GM06990 (cell line): ENCODE measurements at places on chromosomes 3 and 15.
A peak's percentile ranks its signal among the peaks of the same experiment; 100 is the strongest.

DNA sequence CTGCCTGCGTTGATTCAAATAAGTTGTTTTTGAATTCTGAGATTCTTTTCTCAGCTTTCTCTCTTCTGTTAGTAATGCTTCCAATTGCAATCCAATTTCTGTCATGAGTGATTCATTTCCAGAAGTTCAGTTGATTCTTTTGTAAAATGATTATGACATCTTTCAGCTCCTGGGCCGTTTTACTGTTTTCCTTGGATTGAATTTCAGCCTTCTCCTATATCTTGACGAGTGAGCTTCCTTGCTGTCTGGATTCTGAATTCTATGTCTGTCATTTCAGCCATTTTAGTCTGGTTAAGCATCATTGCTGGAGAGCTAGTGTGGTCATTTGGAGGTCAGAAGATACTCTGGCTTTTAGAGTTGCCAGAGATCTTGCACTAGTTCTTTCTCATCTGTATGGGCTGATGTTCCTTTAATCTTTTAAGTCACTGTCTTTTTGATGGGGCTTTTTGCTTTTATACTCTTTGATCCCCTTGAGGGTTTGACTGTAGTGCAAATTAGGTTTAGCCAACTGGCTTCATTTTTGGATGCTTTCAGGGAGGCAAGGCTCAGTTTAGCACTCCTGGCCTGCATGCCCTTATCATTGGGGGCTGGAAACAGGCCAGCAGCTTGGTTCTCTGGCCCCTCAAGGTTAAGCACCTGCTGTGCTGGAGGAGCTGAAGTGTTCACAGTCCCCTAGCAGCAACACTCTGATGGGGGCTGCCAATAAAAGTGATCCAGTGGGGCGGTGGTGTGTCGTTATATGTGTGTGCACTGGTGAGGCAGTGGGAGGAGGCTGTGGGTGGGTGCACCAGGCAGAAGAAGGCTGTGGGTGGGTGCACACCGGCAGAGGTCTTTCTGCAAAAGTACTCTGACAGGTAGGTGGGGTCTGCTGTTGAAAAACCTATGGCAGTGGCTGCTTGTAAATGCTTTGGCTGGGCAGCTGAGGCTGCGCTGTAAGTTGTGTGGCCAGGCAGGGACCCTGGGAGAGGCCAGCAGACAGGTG lies 51.2 kb downstream of the MCTP2 start:
- no peak for DNase-seq

- DNase-seq: no peak
Observed at GRCh38 chr3:165640970-165641369, 196.3 kb downstream of the BCHE start.

DNA sequence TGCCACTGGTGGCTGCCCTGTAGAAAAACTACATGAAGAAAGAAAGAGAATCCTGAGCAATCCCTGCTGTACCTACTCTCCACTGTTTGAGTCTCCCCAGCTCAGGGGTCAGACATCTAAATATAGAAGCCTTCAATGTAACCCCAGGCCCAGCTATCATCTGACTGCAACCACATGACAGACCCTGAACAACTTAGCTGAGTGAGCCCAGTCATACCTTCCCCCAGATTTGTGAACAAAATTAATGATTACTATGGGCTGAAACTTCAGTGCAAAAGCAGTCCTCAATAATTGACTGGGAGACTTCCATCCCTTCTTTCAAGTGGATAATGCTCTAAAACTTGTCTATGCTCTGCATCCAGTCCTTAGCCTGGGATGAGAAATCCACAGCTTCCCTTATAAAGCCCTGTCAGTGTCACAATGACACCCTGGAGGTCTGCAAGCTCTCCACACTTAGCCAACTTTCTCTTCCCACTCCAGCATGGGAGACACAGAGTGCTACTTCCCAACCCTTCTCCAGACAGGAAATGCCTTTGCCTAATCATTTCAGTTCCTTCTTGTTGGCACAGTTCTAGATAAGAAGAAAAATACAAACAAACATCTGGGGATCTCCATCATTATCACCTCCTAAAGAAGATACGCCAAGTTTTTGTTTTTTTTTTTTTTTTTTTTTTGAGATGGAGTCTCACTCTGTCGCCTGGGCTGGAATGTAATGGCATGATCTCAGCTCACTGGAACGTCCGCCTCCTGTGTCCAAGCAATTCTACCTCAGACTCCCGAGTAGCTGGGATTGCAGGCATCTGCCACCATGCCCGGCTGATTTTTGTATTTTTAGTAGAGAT lies 198.5 kb upstream of the GADL1 start:
- DNase-seq: no peak

- DNase-seq: no peak
Observed at GRCh38 chr3:15989419-15989818, 185.1 kb upstream of the GALNT15 start.

DNA sequence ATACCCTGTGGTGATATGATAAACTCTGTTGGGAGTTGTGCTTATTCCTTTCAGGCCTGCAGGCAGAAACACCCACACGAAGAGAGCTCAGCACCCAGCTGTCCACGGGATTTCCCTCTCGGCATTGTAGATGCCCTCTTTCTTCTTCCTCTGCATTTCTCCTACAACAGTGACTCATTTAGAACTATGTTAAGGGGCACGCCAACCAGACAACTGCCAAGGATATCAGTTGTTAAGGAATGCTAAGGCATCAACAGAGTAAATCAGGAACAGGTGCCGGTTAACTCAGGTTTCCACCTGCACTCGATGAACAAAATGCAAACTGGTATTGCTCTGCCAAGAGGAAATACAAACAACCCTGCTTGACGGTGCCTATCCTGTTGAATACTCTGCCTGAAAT lies 270.0 kb upstream of the PEX5L start:
- no peak for DNase-seq

DNA sequence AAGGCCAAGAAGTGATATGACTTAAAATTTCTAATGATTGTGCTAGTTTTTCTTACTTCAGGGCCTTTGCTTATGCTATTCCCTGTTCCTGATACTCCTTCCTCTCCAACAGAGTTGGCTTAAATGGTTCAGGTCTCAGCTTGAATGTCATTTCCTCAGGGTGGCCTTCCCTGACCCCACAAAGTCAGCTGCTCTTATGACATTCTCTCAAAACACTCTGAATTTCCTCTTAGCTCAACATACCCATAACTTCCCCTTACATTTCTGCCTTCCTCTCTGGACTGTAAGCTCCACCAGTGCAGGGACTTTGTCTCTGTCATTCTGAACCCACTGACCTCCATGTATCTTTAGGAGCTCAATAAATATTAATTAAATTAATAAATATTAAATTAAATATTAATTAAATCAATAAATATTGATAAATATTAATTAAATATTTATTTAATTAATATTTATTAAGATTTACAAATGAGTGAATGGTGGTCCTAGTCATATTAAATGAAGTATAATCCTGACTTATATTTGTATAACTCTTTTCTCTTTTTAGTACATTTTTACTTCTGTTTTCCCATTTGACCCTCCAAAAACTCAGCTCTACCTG lies 17.9 kb upstream of the TMCC1 start:
- no peak for DNase-seq

DNA sequence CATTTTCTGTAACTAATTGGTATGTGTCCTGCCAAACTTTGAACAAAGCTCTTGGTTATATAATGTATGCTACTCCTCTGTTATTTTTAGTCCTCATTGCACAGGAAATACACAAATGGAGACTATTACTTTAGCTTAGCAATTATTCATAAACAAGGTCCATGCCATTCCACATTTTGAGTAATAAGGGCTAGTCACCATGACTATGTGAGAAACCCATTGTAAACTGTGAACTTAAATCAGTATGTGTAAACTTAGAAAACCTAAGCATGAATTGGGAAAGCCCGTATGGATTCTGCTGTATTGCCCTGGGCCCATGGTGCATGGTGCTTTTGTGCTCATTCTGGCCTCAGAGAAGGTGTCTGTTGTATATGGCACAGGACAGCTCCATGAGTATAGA lies 100.3 kb downstream of the HCN4 start:
- no peak for DNase-seq

- DNase-seq: no peak
Observed at GRCh38 chr3:33131331-33132018, 17.7 kb downstream of the CRTAP start.

DNA sequence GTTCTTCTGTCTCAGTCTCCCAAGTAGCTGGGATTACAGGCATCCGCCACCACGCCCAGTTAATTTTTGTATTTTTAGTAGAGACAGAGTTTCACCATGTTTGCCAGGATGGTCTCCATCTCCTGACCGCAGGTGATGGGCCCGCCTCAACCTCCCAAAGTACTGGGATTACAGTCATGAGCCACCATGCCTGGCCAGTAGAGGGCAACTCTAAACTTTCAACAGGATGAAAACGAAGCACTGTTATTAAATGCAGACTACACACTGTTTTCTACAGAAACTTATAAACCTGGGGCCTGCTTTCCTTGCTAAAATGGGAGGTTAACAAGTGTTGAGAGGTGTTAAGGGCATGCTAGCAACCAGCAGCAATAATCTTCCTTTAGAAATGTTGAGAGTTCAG lies 7.6 kb downstream of the ARPC4 start:
- DNase-seq: no peak

- DNase-seq: no peak
Observed at GRCh38 chr15:48522123-48522522, 123.4 kb downstream of the FBN1 start.

DNA sequence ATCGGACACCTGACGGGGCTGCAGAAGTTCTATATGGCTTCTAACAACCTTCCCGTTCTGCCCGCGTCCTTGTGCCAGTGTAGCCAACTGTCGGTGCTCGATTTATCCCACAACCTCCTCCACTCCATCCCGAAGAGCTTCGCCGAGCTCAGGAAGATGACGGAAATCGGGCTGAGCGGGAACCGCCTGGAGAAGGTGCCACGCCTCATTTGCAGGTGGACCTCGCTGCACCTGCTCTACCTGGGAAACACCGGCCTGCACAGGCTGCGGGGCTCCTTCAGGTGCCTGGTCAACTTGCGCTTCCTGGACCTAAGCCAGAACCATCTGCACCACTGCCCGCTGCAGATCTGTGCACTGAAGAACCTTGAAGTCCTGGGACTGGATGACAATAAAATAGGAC lies 9.8 kb upstream of the LRRC34 start:
- DNase-seq: no peak

DNA sequence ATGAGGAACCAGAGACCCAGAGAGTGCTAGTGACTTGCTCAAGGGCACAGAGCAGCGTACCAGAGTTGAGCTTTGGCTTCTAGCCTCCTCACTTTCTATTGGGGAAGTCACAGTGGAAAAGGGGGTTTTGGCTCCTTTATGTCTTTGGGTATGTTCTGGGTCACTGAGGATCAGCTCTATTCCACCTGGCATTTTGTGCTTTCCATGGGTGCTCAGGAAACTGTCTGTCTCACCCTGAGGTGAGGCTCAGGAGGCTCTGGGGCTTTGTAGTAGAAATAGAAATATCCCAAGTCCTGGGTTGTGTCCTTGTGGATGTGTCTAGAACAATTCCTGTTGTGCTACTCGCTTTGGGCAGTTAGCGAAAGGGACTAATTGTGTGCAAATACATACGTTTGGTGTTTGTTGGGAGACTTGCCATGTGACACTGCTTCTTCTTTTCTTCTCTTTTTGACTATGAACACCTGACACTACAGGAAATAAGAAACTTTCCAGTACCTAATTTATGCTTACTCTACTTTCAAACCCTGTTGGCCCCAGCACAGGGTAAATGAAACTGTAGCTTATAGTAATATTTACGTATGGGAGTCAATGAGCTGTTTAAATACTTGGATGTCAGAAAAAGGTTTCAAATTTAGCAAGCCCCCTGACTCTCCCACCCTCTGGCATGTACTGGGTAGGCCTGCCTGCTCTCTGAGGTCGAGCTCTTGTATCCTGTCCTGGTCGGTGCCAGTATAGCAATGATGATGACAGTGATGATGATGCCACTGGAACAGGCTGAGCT lies 35.6 kb downstream of the SMAD3 start:
- peak; percentile 78 for DNase-seq

GRCh38 chr15:78264304-78265136 lies at the start of gene DNAJA4:
Gene DNAJA4 (plus strand): TSS chr15:78264562. CDS start chr15:78264764, 202 bp downstream.
- peak; percentile 57 for DNase-seq

DNA sequence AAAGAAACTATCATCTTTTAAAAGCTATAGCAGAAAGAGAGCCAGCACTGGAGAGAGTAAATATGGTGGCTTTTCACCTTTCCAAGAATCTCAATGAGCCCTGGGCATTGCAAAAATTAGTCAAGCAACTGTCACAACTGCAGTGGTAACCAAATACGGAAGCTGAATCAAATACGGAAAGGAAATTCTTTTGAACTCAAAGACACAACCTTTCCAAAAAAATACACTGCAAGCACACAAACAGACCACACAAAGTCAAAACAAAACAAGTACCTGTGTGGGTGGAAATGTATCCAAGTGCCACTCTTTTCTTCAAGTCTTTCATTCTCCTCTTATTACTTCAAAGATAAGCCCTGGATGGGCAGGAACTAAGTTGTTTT lies 17.6 kb downstream of the VGLL4 start:
- peak; percentile 46 for DNase-seq

DNA sequence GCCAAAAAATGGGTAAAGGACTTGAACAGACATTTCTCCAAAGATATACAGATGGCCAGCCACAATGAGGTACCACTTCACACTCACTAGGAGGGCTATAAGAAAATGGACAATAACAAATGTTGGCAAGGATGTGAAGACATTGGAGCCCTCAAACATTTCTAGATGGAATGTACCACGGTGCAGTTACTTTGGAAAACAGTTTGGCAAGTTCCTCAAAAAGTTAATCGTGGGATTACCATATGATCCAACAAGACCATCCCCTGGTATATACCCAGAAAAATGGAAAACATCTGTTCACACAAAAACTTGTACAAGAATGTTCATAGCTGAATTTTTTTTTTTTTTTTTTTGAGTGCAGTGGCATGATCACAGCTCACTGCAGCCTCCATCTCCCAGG lies 15.9 kb upstream of the HRH1 start:
- DNase-seq: no peak

DNA sequence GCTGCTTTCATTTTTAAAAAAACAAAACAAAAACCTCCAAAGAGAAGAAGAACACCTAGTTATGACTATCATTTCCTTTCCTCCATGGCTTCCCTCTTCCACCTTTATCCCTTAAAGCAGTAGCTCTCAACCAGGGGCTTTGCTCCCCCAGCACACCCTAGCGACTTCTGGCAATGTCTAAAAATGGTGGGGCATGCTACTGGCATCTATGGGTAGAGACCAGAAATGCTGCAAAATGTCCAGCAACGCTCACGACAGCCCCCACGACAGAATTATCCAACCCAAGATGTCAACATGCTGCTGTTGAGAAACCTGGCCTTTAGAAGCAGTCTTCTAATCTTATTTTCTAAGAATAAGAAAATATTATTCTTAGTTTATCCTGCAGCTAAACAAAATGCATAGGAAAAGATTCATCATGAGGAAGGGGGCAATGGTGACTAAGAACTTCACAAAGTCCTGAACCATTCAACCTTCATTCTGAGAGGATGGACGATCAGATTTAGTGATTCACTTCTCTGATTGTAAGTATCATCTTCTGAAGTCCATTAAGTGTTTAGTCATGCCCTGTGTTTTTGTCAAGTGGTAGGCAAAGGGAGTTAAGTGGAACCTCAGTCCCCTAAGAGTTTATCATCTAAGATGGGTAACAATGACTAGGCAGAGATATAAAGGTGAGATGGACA lies 81.7 kb downstream of the CCNL1 start:
- no peak for DNase-seq
